Left ventricle myocardium inferior (tissue), 1 donor: ENCODE measurements at places on chromosomes 7 and 10. TPM values are rescaled to one million over a fixed set of nuclear protein-coding genes. Genes with fewer than 3 reads are reported as not detected.

DNA sequence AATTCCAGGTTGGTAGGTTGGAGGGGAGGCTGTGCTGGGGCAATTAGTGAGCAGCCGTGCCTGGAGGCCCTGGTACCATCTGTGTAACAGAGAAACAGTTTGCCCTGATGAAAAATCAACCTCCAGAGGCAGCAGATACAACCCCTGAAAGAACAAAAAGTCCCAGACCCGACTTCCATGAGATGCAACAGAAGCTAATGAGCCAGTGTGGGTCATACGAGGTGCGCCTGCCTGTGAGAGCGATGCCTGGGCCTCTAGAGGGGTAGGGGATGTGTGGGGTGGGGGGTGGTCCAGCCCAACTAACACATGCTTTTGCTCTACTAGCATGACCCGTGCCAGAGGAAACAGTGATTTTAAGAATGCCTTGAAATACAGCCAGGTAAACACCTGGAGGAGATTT, 39.3 kb downstream of the CELF2 start:
- no peak for DNase-seq

The DRGX gene
- total RNA-seq = not detected

The CYP26C1 gene
- not detected for total RNA-seq

DNA sequence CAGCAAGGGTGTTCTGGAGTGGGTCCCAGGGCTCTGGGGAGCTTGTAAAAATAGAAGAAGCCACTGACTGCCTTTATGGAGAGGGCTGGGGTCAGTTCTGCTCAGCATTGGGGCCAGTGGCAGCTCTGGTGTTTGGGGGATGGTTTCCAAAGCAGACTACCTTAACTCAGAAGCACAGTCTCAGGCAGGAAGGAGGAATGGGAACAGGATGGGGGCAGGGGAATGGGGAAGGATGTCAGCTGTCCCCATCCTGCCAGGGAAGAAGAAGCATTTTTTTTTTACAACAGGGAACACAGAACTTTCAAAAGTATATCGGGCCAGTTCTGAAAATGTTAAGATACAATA, 28.8 kb downstream of the TSPAN15 start:
- DNase-seq = no peak

- no peak for DNase-seq
Observed at GRCh38 chr10:95260397-95260881, 30.4 kb downstream of the PDLIM1 start.
